B cell (primary cell): ENCODE measurements at places on chromosomes 13 and 19. TPM values are rescaled to one million over a fixed set of nuclear protein-coding genes. Genes with fewer than 3 reads are reported as not detected.

The CEACAM6 gene
- not detected in 2 replicates for total RNA-seq

The TNNT1 gene
- not detected in 2 replicates for total RNA-seq

The CADM4 gene
- 0.42 and 1.1 TPM in 2 replicates for total RNA-seq

The SLC10A2 gene
- total RNA-seq, result not detected in 2 replicates

The C19orf33 gene
- 1.2 and 2.0 TPM in 2 replicates for total RNA-seq

The SMIM24 gene
- total RNA-seq, result not detected in 2 replicates

The GDF15 gene
- not detected in 2 replicates for total RNA-seq

The ZNF709 gene
- total RNA-seq, result 8.4 and 9.3 TPM in 2 replicates

The NALCN gene
- not detected in 2 replicates for total RNA-seq

The KLK15 gene
- total RNA-seq, result not detected in 2 replicates

The TRMT1 gene
- 81.6 and 91.8 TPM in 2 replicates for total RNA-seq

The INSL3 gene
- 3.6 and 5.0 TPM in 2 replicates for total RNA-seq

The TSEN34 gene
- total RNA-seq, result 23.5 and 25.1 TPM in 2 replicates

The TMIGD2 gene
- not detected in 2 replicates for total RNA-seq

The STXBP2 gene
- total RNA-seq, result 208 and 222 TPM in 2 replicates

The PABPC3 gene
- 0.10 and 0.36 TPM in 2 replicates for total RNA-seq

The CDC37 gene
- total RNA-seq, result 178 and 193 TPM in 2 replicates
